ENCODE measurements at places on chromosomes 11 and 22.

DNA sequence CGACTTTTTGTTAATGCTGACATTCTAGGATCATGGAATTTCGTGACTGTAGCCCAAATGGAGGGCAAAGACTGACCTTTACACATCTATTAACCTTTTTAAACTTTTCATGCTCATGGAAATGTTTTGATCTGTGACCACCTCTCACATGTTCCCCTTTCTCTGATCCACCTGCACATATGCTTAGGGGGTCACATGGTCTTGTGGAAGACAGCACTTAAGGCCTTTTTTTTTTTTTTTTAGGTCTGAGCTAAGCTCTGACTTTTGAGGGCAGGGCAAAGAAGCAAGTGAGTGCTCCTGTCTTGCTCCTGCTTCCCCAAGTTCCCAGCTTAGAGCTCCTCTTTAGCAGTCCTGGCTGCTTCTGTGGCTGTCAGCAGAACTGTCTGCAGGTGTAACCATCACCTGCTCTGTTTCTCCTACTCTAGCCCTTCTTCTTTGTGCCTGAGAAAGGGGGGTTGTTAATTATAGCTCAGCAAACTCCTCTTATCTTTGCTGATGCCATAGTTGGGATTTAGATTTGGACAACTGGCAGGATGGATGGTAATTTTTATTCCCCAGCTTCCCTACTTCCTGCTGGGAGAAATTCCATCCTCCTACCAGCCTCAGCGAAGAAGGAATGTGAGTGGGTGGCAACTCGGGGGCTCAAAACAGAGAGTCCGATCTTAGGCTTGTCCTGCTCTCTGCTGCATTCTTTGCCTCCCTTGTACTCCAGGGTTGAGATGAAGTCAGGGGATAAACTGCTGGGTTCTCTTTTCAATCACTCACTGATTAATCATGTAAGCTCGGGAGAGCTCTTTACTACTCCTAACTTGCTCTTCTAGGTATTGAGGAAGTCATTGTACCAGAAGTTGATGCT lies 64.4 kb downstream of the GRAMD1B start:
- DNase-seq, result no peak

DNA sequence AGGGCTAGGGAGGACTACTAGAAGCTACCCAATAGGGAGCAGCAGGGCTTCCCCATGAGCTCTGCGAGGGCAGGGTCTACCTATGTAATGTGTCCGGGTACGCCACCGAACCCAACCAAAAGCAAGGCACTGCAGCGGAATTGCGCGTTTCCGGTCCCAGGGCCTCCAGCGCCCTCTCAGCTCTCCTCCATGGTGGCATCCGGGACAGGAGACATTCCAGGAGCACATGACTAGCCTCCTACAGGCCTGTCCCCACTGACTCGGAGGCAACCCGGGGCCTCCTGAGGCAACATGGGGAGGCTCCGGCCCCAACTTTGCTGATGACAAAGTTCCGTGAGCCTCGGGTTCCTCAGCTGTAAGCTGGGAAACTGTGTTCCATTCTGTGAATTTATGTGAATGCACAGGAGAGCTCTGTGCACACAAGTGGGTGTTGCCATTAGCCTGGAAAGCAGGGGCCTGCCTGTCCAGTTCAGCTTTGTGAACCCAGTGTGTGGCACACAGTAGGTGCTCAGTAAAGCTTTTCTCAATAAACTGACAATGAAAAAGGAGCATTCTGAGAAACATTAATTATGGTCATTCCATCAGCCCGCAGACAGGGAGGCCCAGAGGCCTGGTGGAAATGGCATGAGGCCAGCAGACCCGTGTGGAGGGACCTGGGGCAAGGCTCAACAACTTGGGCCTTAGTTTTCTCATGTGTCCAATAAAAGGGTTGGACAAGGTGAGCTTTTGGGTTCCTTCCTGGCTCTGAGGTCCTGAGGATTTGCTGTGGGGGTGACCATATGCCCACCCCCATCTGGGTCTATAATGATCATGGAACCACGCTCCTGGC lies 50.3 kb downstream of the CHRDL2 start:
- DNase-seq, result no peak

- DNase-seq, result peak; percentile 25
Measured at GRCh38 chr22:38706101-38706900, 557 bp downstream of the GTPBP1 start.

DNA sequence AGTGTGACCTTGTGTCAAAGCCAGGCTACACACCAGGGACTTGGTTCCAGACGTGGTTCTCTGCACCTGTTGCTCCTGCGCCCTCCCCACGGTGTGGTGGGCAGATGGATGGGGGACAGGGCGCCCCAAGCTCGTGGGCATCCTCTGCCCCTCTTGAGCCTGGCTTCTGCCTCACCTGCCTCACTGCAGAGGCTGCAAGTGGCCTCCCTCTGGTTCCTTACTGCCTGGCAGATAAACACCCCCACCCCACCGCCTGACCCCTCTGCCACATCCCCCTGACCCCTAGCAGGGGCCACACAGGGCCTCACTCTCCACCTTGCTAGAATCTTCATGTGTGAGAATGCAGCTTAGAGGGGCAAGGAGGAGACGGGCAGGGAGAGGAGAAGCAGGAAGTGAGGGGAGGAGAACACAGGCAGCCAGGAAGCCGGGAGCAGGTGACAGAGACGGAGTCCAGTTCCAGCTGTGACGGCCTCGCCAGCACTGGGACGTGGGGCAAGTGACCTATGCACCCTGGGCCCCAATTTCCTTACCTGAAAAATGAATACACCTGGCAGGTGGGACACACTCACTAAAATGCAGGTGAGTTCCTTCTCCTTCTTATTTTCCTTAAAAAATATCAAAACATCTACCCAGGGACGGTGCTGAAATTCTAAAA lies 178.3 kb downstream of the EFCAB6 start:
- no peak for DNase-seq

- DNase-seq, result no peak
Measured at GRCh38 chr11:126476266-126476924, 120.9 kb downstream of the ST3GAL4 start.

GRCh38 chr11:89604281-89604680 lies 105.8 kb upstream of the TRIM77 start:
- no peak for DNase-seq

DNA sequence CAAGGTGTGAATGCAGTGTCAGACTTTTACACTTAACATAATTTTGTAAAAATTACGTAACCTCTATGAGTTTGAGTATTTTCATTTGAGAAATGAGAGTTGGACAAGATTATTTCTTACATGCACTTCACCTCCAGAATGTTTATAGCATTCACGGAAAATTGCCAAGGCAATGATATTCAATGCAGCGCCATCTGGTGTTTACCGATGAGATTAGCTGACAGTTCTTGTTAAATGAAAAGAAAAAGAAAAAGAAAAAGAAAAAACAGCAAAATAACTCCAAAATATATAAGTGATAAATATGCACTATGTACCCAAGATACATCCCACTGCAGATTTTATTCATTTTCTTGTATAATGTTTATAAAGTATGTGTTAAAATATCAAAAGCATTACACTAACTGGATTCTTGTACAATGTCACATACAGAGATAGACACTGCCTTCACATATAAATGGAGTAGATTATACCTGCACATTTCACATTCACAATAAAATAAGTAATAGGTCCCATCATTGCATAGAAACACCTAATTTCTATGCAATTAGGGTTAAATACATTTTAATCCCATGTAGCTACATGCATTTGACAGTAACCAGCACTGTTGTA lies 976.3 kb upstream of the FAT3 start:
- DNase-seq, result peak; percentile 1

GRCh38 chr22:22916215-22916951 lies 28.8 kb downstream of the IGLL5 start:
- no peak for DNase-seq

DNA sequence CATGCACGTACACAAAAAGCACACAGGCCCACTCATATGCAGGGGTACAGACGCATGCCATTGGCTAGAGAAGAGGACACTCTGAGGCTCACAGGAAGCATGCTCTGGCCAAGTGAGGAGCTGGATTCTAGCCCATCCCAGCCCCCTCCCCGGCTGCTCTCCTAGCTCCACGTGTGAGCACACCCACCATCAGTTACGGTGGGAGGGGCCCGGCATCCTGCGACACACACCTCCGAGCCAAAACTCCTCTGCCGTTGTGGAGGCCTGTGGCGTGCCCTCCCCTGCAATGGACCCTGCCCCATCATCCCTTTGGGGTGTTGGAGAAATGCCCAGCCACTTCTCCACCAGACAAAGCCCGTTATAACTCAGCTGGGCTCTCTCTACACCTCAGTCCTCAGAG lies 15.1 kb upstream of the IGSF9B start:
- no peak for DNase-seq

GRCh38 chr11:65112546-65113360 lies 1.1 kb downstream of the TM7SF2 start:
- peak; percentile 81 for DNase-seq
